ENCODE measurements at places on chromosomes 2 and 18.

DNA sequence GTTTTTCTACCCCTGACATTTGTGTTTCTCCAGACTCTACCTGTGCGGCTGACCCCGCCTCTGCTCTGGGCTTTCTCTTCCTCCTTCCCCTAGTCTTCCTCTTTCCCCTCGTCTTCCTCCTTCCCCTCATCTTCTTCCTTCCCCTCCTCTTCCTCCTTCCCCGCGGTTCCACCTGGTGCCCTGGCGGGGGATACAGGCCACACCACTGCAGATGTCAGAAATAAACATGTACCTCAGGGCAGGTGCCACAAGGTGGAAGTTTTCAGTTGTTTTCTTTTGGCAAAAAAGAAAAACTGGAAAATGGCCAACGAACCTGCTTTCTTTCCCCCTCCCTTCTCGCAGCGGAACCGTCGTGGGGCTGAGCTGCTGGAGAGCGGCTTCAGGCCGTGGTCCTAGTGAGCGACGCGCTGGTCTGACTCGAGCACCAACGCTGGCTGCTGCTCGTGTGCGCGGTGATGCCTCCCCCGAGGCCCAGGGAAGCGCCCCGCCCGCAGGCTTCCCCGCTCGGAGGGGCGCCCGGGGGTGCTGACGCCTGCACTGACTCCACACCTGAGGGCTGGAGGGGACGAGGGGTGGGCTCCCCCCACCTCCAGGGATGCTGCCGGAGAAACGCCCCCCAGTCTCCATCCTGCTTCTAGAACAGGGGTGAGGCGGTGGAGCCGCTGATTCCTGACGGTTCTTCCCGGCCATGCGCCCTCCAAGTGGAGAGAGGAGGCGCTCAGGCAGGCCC lies 83.7 kb upstream of the ZNF516 start:
- DNase-seq, result no peak

GRCh38 chr2:150548527-150548926 lies 61.1 kb upstream of the RND3 start:
- no peak for DNase-seq

DNA sequence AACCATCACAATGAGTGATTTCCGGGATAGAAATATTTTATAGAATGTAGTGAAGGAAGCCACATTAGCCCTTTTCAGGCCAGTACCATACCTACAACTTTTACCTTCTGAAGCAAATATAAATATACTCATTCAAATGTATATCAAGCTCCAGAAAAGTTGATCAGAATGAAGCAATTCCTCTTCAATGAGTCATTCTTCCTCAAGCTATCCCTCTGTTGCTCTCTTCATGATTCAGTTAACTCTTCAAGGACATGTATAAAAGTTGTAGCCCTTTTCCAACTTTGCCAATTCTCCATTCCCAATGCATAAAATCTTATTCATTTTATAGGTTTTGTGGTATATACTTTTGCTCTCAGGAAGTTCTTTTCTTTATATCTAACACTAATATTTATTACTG lies 242.1 kb upstream of the RGPD4 start:
- no peak for DNase-seq

GRCh38 chr18:35508746-35509338 lies 11.1 kb upstream of the INO80C start:
- DNase-seq, result no peak

DNA sequence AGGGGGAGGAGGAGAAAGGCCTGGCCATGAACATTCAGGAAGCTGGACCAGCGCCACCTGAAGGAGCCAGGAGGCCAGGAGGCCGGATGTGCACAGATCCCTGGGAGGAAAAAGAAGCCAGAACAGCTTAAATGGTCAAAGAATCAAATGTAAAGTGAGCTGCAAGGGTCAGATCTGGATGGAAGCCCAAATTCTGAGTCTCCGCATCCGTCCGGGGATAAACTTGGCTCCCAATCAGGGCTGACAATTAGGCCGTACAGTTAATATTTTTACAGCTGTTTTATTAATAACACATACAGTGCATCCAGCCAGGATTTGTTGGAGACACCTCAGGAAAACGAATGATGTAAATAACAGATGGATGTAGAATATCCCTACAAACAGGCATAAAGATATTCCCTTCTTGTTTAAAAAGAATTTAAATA lies 495.1 kb upstream of the TCF4 start:
- DNase-seq, result no peak

- DNase-seq, result peak; percentile 38
These were observed 70.3 kb upstream of the PELI1 start for GRCh38 chr2:64214281-64215115.

DNA sequence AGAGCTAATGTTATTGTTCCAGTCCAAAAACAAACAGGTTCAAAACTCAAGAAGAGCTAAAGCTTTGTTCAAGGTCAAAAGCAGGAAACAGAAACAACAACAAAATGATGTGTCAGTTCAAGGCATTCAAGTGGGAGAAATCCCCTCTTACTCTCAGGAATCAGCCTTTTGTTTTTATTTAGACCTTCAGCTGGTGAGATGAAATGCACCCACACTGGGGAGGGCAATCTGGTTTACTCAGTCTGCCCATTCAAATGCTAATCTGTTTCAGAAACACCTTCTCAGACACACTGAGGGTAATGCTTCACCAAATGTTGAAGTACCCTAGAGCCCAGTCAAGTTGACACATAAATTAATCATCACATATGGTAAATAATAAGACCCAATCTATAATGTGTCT lies 150.6 kb downstream of the TMX3 start:
- DNase-seq, result no peak

DNA sequence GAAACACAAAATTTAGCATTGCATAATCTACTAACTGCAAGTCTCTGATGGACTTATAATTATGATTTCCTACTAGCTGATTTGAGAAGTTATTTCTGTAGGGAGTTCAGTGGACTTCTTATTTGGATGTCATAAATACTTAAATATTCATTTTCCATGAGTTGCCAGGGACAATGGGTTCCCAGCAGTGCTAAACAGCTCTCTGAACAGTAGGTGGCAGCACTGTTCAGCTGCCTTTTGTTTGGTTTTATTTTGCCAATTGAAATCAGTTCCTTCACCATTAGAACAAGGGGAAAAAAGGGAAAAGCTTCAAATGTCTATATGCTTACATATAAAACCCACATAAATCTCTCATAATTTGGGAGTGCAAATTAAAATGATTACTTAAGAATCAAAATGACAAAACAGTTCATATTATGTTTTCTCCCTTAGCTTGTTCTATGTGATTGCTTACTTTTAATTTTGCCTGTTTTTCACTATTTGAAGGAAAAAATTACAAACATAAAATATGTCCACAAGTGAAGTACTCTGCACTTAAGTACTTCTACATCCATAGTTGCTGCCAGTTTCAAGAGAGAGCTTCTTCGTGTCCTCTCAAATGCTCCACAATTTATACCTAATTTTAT lies 898.9 kb downstream of the CPS1 start:
- DNase-seq, result peak; percentile 16

- DNase-seq, result no peak
These were observed 226.5 kb upstream of the RBMS1 start for GRCh38 chr2:160720098-160720497.

DNA sequence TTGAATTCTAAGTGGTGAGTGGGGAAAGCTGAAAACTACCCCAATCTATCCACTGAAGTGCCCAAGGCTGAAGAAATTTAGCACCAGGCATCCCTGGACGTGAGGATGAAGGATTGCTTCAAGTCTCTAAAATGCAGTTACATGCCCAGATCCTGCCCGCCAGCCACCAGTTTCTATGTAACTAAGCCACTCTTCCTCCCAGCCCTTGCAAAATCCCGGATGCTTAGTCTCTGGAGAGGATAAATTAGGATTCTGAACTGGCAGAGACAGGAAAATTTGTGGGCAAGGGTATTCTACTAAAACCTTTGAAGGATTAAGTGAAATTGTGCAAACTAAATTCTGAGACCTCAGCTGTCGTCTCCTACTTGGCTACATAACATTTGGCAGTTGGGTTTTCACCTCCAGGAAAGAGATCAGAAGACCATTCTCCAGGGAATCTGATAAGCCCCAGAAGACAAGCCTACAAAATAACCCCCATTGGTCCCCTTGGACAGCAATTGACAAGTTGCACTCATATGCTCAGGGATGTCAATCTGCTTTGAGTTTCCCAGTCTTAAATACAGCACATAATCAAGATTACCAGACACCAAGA lies 93.9 kb upstream of the CD226 start:
- no peak for DNase-seq

GRCh38 chr2:161122772-161123530 lies 37.3 kb upstream of the TANK start:
- DNase-seq, result peak; percentile 47

DNA sequence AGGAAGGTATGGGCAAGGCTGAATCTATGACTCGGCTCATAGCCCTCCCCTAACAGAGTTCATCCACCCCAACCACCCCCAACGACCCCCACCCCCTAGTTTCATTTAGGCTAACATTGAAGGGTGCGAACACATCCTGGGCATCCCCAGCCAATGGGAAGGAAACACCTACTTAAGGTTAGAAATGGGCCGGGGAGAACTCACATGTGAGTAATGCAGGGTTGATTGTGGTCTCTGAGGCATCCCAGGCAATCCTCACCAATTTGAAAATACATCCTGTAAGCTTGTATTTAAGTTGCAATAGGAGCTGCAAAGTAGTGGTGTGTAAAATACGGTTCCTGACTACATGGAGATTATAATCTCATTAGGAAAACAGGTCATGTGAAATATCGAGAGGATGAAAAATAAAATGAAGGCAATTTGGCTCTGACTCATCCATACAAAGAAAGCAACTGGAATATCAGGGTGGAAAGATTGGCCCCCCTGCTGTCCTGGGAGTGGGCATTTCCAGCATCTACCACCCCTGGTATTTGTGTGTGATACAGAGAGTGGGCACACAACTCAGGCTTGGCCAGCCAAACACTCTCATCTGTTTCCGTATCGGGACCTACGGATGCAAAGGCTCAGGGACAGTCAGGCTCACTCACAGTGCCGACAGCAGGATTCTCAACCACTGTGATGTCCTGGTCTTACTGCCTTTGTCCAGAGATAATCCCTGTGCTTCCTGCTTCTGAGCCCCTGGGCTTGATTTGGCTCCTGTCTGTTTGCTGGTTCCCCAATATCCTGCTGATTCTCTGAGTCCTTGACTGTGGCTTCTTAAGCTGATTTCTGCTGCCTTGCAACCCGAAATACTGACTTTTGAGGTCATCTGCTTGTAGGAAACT lies 90.0 kb upstream of the NCKAP5 start:
- no peak for DNase-seq

DNA sequence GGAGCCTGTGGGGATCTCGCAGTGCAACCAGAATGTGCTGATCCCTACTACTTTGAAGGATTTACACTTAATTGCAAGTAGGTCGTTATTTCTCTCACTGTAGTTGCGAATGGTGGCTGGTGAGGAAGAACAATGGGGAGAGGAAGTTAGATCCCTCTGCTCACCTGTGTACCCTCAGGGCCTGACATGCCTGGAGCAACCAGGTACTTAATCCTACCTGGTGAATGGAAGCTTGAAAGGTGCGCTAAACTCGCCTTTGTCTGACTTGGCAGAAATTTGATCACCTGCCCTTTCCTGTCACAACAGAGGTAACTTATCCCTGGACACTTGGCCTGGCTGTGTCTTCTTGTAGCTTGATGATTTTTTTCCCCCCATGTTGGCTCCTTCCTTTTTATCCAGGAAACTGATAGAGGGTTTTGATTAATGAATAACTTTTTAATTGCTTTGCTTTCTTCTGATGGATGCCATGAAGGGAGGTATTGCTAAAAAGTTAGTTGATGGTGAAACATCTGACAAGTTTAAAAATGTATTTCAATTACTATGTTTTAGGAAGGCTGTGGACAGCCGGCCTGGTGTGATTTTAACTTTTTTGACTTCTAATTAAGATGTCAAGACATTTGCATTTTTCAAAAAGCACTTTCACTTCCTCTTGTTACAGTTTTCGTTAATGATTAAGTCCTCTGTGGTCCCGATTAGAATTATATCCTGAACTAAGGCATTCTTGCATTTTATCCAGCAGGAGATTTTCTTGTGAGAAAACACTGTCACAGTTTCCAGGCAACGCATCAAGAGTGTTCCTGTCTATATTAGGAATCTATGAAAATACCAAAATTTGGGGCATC lies 9.2 kb downstream of the SGPP2 start:
- DNase-seq, result no peak

DNA sequence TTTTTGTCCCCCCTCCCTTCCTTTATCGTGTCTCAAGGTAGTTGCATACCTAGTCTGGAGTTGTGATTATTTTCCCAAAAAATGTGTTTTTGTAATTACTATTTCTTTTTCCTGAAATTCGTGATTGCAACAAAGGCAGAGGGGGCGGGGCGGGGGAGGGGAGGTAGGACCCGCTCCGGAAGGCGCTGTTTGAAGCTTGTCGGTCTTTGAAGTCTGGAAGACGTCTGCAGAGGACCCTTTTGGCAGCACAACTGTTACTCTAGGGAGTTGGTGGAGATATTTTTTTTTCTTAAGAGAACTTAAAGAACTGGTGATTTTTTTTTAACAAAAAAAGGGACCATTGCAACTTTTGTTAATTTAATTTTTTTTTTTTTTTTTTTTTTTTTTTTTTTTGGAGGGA lies 2.1 kb downstream of the SOX11 start:
- no peak for DNase-seq

- no peak for DNase-seq
These were observed 238.8 kb upstream of the FOSL2 start for GRCh38 chr2:28153851-28154250.

DNA sequence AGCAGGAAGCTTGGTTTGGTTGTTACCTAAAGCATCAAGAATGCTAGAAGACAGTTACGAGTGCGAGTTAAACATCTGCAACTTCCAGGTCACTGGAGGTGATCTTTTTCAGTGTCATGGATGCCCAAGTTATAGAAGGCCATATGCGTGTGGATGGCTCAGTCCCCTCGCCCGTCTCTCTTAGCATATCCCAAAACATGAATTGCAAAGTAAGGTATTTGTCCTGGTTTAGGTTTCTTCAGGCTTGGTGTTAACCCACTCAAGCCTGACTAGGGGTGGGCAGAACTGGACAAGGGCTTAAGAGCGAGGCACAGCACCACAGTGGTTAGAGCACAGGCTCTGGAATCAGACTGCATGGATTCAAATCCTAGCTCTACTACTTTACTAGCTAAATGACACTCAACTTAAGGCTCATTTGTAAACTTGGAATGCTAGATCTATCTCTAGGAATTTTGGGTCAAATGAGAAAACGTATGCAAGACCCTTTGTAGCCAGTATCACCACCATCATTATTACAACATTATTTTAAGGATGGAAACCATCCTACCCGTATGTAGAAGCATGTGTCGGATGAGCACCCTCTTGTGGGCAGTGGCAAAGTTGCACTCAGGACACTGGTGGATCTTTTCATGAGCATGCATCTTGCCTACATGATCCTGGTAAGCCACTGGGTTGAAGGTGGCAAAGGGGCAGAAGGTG lies 11.2 kb downstream of the ZNF142 start:
- DNase-seq, result peak; percentile 67

- no peak for DNase-seq
These were observed 134.7 kb downstream of the VIT start for GRCh38 chr2:36831185-36831584.

DNA sequence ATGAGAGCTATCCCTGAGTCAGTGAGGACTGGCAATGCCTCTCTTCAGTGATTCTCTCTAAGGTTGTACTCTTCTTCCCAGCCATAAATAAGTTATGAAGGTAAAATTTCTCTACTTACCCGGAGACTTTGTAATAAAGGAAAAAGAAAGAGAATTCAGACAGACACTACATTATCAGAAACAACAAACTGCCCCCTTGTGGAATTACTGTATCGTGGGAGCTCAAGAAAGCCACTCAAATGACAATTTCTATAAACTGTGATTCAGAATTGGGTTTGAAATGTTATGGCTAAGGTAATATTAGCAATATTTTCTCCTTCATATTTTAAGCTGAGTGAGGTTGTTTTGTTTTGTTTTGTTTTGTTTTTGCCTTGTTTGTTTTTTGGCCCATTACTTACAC lies 155.8 kb upstream of the TANK start:
- no peak for DNase-seq
